Posterior cingulate gyrus (tissue), 11 donors: ENCODE measurements at places on chromosomes 3 and 15.

DNA sequence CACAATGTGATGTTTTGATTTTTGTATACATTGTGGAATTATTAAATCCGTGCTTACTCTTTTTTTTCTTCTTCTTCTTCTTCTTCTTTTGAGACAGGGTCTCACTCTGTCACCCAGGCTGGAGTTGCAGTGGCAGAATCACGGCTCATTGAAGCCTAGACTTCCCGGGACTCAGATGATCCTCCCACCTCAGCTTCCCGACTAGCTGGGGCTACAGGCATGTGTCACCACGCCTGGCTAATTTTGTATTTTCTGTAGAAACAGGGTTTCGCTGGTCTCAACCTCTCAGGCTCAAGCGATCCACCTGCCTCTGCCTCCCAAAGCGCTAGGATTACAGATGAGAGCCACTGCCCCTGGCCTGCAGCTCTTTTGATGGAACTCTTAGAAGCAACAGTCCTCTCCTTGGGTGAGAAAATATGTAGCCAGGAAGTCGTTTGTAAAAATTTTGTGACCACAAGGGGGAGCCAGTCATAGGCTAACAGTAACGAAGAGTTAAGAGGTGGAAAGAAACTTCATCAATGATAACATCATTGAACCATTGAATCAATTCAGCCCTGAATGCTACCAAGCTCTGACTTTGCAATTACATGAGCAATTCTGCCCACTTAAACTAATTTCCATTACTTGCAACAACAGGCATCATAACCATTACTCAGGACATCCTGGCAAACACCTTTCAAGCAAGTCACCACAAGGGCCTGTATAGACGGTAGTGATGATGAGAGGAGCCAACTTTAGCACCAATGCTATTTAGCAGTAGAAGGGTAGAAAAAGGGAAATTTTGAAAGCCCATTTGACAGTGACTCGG lies 16.7 kb upstream of the CMTM7 start:
- peak; percentile 25 for DNase-seq

DNA sequence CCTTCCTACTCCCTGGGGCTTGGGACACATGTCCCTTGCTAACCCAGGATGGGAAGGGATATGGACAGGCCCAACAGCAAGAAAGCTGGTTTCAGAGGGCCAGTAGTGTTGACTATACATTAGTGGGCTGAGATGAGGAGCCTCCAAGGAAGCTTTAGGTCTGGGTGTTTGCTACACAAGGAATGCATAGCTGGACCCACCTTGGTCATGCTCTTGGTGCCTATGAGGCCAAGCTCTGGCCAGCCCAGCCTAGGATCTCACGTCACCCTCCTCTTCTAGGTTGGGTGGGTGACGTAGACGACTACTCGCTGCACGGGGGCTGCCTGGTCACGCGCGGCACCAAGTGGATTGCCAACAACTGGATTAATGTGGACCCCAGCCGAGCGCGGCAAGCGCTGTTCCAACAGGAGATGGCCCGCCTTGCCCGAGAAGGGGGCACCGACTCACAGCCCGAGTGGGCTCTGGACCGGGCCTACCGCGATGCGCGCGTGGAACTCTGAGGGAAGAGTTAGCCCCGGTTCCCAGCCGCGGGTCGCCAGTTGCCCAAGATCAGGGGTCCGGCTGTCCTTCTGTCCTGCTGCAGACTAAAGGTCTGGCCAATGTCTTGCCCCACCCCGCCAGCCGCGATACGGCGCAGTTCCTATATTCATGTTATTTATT lies 653 bp upstream of the WDR6 start:
- no peak for DNase-seq

GRCh38 chr15:33678602-33679001 lies 289.7 kb upstream of the CHRM5 start:
- DNase-seq, result no peak

GRCh38 chr15:100131321-100132224 lies 210.2 kb downstream of the ADAMTS17 start:
- no peak for DNase-seq

DNA sequence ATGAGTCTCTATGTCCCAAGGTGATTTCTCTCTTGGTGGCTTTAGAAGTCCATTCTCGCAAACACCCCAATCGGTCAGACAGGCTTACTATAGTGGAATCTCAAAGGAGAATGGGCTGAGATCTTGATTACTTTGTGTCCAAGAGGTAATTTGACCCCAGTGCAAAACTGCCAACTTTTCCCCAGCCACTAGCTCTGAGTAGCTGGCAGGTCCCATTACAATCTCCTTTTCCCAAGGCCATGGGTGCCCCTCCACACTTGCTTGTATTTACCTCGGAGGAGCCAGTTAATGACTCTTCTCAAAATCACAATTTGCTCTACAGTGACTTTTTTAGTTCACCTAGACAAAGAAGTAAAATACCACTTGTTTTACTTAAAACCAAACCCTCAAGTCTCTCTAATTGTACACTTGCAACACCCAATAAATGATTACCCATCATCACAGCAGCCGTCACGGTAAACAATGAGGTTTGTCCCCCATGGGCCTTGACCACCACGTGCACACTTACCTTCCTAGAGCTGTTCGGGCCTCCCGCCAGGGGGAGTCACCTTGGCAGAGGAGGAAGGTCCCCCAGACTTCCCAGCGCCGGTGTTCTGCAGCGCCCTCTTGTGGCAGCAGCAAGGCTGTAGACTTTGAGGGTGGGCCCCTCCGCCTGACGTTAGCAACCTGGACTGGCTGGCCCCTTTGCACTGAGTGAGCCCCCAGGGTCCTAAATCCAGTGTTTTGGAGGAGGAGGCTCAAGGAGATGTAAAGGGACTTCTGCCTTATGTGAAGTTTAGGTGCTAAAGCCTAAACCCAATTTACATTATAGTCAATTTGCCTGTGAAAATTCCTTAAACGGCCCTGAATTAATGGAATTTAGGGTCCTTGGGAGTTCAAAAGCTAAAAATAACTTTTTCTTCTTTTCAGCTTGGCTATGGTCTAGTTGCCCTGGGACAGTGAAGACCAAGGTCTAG lies 18.7 kb upstream of the HDAC11 start:
- DNase-seq, result no peak

GRCh38 chr15:95304151-95304946 lies 1026.2 kb upstream of the NR2F2 start:
- no peak for DNase-seq

GRCh38 chr3:29240248-29240647 lies 40.6 kb upstream of the RBMS3 start:
- DNase-seq, result no peak

GRCh38 chr3:48811524-48811923 lies 36.1 kb downstream of the PRKAR2A start:
- DNase-seq, result no peak

- DNase-seq, result no peak
These were observed 135.1 kb downstream of the RBPMS2 start for GRCh38 chr15:64640146-64640871.

DNA sequence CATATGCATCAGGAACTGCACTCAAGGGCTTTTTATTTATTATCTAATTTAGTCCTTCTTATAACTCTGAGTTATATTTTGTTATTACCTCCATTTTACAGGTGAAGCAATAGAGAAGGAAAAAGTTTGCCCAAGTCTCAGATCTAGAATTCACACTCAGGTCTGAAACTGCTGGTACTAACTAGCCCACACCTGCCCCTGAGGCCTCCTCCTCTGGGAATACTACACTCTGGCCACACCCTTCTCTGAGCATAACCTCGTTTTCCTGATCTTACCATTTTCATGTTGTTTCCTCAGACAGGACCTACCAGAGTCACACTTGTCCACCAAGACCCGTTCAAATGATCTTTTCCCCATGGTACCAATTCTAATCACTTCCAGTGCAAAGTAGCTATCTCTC lies 94.1 kb upstream of the CHRM5 start:
- DNase-seq, result no peak

DNA sequence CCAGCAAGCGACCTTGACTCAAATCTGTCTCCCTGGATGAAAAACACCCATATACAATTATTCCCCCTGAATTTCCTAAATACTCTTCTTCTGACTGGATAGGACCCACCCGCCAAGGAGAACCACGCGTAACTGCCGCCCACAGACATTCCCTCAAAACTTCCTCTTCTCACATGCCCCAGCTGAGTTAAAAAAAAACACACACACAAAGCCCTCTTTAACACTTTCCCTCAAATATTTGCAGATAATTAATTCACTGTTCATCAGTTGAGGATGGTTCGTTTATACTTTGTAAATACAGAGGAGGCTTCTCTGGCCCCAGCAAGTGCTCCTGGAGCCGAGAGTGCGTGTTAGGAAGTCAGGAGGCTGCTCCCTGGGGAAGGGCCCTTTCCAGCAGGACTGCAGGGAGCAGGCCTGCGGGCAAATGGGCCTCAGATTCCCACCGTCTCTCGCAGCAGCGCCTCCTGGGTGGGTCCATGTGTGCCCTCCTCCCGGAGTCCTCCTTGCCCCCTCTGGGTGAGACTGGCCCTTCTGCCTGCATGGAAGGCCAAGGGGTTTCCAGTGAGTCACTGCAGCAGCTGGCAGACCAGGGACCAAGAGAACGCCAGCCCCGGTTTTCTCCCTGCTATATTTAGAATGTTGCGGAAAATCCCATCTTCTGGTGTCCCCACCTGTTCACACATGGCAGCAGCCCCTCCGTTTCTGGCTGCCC lies 46.8 kb downstream of the MGLL start:
- DNase-seq, result no peak

GRCh38 chr15:51025454-51025846 lies 69.3 kb downstream of the TNFAIP8L3 start:
- DNase-seq, result no peak

DNA sequence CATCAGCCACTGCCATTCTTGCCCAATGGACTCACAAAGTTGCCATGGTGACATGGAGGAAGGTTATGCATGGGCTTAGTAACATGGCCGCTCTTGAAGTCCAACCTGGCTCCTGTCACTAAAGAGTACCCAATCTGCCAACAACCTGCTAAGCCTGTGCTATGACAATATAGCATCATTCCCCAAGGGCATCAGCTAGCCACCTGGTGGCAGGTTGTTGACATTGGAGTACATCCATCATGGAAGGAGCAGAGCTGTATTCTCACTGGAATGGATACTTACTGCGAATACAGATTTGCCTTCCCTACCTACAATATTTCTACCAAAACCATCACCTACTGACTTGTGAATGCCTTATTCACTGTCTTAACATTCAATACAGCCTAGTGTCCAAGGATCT lies 138.9 kb upstream of the RORA start:
- DNase-seq, result no peak

DNA sequence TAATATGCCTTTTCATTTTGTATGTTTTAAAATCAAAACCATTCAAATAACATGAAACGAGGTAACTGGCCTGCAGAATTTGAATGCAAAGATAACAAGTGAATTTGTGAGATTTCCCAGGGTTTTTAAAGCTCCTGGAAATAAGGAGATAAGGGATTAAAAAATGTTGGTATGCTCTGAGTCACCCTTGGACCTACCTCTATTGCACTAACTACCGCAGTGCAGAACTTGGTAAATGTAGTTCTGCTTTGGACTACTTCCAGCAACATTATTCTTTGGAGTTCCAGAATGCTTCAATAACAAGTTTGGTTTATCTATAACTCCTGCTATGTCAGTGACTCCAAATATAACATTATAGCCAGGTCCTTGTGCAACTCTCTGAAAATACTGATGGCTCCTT lies 201.7 kb downstream of the GAP43 start:
- DNase-seq, result no peak

- no peak for DNase-seq
These were observed 11.5 kb downstream of the CRYGS start for GRCh38 chr3:186532598-186533072.

DNA sequence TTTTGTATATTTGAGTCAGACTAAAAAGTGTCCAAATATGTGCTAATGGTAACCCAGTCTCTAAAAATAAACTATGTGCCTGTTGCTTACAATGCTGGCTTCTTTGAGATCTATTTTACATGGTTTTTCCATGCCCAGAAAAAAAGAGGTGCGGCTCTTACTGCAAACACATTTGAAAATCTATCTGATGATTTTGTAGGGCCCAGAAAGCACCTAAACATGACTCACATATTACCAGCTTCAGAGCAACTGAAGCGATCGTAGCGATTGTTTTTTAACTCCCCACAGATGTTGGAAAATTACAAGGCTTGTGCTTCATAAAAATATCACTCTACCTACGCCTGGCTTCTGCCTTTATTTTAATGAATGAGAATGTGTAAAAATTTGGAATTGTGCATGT lies 53.5 kb downstream of the SUCNR1 start:
- no peak for DNase-seq

DNA sequence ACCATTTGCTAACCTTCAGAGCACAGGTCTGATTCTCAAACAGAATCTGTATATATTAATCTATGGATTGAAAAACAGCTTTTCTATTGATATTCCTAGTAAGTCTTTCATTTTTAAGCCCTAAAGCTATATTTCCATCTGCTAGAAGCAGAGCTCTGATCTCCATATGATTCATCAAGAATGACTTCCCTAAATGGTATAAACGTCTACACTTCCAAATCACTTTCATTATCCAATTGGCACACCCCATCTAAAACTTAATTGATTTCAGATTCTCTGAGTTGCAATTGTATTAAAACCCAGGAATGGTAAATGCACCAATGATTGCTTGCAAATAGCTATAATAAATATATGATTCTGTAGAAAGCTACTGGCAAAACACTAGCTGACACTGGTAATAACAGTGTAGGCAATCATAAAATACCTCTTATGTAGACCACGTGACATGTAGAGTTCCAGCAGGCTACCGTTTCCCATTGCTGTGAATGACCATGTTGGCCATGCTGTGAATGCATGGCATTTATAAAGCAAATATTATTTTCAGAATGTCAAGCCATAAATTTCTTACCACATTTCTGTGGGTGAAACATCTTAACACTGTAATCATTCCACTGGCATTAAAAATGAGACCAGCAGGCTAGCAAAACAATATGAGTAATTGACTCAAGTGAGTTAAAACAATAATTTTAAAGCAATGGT lies 226.0 kb downstream of the ZMAT3 start:
- no peak for DNase-seq

GRCh38 chr15:65287520-65287855 lies 805 bp upstream of the PARP16 start:
- DNase-seq, result no peak

GRCh38 chr3:24829629-24830229 lies 335.1 kb upstream of the THRB start:
- DNase-seq, result peak; percentile 11

DNA sequence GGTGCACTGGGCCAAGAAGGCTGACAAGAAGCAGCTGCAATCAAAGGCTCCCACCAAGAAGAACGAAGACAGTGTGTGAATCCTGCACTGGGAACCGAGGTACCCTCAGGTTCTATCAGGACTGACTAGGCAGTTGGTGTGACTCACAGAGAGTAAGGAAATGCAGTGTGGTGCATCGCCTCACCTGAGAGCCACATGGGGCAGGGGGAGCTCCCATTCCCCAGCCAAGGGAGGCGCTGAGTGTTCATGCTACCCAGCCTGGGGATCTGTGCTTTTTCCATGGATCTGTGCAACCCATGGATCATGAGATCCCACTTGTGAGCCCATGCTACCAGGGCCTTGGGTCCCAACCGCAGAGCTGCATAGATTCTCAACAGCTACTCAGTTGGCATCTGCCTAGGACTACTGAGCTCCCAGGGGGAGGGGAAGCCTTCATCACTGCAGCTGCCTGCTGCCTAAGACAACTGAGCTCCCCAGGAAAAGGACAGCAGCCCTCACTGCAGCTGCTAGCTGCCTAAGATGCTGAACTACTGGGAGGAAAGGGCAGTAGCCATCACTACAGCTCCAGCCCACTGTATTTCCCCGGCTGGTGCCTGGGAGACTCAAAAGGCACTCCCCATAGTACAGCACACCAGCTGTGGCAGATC lies 6.9 kb upstream of the PLSCR2 start:
- peak; percentile 60 for DNase-seq

GRCh38 chr3:25724948-25725645 lies 58.1 kb downstream of the NGLY1 start:
- no peak for DNase-seq
